Stimulated activated CD8-positive, alpha-beta memory T cell treated with anti-CD3 and anti-CD28 coated beads, Interleukin-12 subunit alpha, Interleukin-12 subunit beta, amount 100 ng/mL, for 1 hour (primary cell): ENCODE measurements at places on chromosomes 2 and 18.

DNA sequence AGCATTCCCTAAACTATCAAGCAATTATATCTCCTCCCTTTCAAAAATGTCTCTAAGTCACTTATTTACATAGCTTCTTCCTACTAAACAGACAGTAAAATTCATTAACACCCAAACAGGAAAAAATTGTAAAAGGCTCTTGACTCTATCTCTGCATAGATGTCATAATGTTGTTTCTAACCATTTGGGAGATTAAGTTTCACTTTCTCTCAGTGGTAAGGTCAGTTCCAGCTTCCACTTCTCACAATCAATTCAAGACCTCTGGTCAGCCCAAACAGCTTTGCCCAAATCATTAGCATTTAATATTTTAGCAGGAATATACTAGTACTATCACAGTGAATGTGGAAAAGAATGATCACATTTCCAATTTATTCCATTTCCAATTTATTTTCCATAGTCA lies 374.3 kb upstream of the MC4R start:
- no peak for DNase-seq

GRCh38 chr2:100174026-100174431 lies 31.6 kb upstream of the AFF3 start:
- no peak for DNase-seq

GRCh38 chr18:41828137-41828536 lies 126.9 kb upstream of the PIK3C3 start:
- DNase-seq, result no peak

GRCh38 chr18:61825386-61825785 lies 67.4 kb downstream of the RNF152 start:
- DNase-seq, result no peak

- DNase-seq, result no peak
Observed at GRCh38 chr2:217108575-217109027, 248.7 kb upstream of the TNP1 start.

DNA sequence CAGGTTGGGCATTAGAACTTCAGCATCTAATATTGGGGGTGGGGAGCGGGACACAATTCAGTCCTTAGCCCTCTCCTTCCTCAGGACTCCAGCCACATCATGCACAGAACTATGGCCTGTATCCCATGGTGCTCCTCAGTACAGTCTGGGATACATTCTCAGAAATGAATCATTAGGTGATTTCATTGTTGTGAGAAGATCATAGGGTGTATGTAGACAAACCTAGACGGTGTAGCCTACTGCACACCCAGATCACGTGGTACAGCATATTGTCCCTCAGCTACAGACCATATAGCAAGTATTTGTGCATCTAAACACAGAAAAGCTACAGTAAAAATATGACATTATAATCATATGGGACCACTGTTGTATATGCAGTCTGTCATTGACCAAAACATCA lies 23.2 kb upstream of the IMP4 start:
- DNase-seq, result no peak

- no peak for DNase-seq
Observed at GRCh38 chr2:9750224-9751215, 92.8 kb upstream of the TAF1B start.

GRCh38 chr18:54358495-54359040 lies 862 bp downstream of the C18orf54 start:
- no peak for DNase-seq

DNA sequence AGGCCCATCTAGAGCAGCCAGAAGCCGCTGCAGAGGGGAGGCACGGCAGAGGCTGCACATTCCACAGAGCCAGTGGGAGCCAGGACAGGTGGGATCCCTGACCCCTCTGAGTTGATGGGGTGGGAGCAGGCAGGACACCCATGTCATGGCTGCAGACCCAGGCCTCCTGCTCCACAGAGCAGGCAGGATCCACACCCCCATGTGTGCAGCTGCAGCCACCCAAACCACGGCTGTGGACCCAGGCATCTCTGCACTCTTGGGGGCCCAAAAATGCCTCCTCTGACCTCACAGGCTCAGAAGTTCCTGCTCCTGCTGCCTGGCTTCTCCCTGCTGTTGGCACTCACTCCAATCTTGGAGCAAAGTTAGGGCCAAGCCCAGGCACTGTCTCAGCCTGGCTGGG lies 112.3 kb upstream of the TMEM18 start:
- DNase-seq, result no peak

DNA sequence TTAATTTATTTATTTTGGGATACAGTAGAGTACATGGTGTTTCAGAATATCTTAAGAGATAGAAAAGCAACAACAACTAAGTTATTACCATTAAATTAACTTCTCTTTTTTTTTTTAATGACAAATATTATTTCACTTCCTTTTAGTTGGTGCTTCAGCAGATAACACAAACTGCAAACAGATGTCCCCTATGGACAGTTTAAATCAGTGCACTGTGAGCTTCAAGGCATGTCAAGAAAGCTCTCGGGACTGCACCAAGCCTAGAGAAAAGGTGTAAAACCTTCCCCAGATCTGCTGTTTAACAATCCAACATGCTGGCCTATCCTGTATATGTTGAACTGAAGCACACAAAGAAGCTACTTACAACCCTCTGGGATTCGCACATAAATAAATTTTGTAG lies 122.7 kb downstream of the TCF4 start:
- no peak for DNase-seq

DNA sequence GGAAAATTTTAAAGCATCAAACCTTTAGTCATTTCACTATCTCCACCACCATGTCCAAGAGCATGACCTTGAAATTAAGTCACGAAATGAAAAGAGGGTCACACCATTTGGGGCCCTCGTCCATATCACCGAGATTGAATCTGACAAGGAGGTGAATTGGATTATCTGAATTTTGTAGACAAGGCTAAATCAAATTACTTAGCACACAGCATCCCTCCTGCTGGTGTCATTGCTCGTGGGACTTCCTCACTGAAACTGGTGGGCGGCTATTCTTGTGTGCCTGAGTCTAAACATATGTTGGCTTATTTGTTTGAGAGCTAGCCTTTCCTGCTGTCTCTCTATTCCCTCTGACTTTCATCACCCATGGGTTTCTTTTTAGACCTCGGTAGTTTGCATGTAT lies 64.6 kb upstream of the CNGA3 start:
- DNase-seq, result no peak

DNA sequence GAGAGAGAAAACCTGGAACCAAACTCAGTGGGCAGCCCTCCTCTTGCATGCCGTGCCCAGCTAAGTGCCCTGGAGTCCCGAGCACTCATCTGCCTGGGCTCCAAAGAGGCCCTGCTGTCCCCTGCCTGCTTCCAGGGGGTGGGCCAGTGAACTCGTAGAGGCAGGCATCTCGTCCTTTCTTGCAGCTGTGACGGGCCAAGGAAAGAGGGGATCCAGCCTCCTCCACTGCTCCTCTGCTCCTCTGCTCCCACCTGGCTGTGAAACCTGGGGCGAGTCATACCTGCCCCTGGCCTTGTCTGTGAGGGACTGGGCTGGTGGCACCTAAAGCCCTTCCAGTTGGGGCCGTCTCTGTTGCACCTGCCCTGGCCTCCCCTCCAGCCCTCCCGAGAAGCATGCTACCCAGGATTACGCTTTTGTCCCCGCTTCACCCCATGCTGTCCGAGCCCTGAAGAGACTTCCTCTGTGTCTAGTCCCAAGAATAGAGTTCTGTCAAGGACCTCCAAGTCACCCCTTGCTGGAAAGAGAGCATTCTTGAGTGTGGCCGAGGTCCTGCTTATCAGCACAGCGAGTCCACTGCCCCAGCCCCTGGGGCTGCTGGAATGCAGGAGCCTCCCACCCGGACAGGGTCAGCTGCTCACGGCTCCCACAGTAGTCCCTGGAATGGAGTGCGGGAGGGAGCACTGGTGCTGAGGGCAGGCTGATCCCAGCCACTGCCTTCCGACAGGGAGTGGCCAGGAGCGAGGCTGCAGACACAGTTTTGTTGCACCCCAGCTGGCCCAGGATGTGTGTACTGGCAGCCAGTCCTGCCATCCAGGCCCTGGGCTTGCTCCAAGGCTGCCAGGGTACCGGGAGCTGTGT lies 14.3 kb downstream of the KCNK3 start:
- DNase-seq, result no peak

- DNase-seq, result no peak
Observed at GRCh38 chr2:159200498-159200897, 86.0 kb downstream of the WDSUB1 start.

- no peak for DNase-seq
Observed at GRCh38 chr18:67143028-67143427, 373.5 kb downstream of the DSEL start.

DNA sequence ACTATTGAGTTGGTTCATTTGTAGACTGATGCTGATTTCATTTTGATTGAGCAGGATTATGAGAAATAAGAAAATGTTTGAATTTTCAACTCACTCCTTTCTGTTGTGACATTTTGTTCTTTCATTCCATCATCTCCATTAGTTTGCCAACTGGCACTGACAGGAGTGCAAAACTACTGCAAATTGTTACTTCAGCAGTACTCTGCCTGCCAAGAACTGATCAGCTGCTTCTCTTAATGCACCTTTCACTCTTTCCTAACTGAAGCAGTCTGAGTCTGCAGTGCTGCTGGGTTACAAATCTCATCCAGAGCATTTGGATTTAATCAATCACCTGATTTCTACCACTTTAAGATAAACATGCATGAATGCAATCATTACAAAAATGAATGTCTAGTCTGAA lies 70.9 kb downstream of the TMEFF2 start:
- no peak for DNase-seq

GRCh38 chr2:216787851-216788540 lies 71.9 kb downstream of the TNP1 start:
- no peak for DNase-seq

DNA sequence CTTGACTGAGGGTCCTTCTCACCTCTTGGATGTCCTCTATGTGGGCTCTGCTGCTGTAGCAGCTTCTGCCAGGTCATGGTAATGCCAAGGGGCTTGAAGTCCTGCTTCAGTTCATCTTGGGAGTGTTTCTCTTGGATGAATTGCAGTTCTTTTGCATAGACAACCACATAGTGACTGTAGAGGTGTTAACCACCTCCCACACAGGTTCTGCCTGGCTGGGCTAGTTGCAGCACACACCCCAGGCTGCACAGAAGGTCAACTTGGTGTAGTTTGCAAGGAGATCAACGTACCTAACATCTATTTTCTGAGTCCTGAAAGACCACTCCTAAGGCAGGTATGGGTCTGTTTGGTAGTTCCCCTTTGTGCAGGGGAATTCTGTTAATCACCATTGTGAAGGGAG lies 108.1 kb downstream of the ADCYAP1 start:
- no peak for DNase-seq

DNA sequence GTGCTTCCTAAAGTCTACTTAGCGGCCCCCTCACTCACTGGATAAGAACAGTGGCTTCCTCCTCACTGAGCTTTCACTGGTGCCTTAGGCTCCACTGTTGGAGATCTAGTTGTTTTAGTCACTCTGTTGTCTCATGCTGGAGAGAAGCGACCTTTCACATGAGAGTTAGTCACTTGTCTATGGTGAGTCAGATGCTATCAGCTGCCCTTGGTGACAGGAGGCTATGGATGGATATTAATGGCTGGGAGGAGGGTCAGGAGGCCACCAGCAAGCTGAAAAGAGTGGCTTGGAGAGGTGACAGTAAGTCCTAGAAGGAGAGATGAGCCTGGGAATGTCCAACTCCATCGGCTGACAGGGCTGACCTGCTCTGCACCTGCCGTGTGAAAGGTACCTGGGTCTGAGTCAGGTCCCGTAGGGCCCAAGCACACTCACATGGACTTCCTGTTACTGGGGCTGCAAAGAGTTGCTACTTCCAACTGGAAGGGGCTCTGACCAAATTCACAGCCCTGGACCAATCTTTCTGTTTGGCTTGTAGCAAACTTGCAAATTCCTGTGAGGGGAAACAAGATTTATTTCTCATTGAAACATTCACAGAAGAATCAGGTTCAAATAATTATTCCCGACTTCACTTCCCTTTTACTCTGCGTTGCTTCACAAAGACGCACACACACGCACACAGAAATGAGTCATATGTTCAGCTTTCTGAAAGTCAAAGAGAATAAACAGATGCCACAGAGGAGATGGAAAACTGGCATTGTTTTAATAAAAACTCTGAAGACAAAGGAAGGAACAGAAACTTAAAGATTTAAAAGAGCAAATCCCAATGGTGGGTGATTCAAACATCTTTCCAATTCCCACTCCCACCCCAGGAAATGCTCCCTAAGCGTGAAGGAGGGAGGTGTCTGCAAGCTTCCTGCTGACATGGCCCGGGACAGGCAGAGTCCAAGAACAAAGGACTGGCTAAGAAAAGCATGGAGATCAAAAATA lies 203.5 kb upstream of the TWIST2 start:
- no peak for DNase-seq

DNA sequence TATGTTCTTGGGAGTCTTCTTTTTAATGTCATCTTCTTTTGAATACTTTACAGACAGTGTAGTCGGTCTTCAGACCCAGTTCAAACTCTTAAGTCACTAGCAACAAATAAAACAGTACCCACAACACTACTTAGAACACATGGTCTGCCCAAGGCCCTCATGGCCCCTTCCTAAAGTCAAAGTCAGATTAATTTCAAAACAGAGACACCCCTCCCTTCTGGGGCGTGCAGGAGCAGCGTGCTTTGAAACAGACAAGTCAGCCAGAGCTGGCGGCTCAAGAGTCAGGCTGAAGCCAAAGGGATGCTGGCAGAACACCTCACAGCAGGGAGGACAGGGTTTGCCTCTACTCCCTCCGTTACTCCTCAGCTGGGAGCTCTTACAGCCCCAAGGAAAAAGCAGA lies 77.5 kb downstream of the TFCP2L1 start:
- DNase-seq, result no peak

DNA sequence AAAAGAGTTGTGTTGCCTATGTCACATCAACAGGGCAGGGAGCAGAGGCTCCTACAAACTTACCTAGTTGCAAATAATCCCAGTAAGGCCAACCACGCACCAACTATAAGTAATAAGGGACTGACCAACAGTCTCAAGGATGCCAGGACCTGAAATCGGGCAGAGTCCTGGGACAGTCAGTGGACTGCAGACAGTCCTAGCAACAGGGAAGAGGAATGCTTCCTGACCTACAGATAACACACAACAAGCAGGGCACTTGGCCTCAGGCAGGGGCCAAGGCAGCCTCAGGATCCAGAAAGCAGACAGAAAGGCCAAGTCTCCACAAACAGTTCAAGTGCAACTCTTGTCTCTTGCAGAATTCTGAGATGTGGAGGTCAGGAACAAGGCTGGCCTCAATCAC lies 56.2 kb downstream of the GALNT14 start:
- no peak for DNase-seq

DNA sequence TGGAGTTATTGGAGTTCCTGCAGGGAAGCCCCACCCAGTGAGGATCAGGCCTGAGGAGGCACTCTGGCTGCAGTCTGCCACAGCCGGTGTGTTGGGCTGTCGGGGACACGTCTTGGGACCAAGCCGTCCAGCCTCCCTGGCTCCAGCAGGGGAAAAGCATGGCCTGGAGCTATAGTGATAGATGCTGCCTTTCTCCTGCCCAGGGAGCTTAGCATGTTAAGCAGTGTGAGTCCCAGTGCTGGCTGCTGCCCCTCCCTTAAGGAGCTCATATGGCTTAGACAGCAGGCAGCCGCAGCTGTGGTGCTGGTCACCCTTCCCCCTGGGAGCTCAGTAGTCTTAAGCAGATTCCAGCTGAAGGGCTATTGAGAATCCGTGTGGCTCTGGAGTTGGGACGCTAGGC lies 78.9 kb downstream of the CERS6 start:
- no peak for DNase-seq

GRCh38 chr2:170845343-170845742 lies 28.7 kb downstream of the GAD1 start:
- no peak for DNase-seq
